NCI-H1105 (cell line): ENCODE measurements at places on chromosomes 1 and 21.
A peak's percentile ranks its signal among the peaks of the same experiment; 100 is the strongest.

DNA sequence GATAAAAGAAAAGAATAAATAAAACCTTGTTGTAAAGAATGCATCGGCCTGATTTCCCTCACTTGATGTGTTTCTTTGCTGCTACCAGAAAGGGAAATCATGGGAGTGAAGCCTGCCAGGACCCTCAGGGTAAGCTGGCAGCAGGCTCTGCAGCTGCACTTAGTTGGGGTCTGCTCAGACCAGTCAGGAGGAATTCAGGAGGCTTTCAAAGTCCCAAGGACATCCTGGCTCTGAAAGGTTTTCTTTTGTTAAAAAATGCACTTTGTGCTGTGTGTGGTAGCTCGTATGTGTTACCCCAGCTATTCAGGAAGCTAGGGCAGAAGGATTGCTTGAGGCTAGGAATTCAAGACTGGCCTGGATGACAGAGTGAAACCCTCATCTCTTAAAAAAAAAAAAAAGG lies 254.8 kb downstream of the ZNF648 start:
- DNase-seq = no peak

GRCh38 chr1:181124291-181124751 lies 35.8 kb downstream of the IER5 start:
- DNase-seq = no peak

DNA sequence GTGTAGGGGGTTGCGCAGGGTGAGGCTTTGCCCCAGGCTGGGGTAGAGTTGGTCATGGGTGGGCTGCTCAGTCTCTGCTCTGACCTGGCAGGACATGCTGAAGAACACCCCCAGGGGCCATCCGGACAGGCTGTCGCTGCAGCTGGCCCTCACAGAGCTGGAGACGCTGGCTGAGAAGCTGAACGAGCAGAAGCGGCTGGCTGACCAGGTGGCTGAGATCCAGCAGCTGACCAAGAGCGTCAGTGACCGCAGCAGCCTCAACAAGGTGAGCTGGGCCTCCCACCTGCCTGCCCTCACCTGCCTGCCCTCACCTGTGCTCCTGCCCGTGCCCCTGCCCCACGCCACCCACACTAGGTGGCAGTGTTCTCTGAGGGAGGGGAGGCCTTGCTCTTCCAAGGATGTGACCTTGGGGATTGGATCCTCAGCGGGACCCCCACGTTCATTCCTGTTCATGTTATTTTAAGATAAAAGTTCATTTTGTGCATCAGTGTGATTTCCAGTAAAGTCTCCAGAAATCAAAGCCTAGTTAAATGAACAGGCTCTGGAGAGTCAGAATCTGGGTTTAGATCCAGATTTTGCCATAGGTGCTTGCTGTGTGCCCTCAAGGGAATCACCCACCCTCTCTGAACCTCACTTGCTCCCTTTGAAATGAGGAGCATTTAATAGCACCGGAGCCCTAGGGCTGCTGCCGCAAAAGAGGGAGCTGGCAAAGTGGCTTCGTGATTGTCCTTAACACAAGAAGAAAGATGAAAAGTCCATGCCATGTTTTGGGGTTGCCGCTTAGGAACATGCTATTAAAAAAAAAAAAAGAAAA lies 87.9 kb downstream of the ARHGEF10L start:
- DNase-seq = no peak

- no peak for DNase-seq
Measured at GRCh38 chr1:42784946-42785693, at the start of gene TMEM269. TMEM269 (plus strand) TSS chr1:42784991; CDS start chr1:42789894, 4,903 bp downstream.

DNA sequence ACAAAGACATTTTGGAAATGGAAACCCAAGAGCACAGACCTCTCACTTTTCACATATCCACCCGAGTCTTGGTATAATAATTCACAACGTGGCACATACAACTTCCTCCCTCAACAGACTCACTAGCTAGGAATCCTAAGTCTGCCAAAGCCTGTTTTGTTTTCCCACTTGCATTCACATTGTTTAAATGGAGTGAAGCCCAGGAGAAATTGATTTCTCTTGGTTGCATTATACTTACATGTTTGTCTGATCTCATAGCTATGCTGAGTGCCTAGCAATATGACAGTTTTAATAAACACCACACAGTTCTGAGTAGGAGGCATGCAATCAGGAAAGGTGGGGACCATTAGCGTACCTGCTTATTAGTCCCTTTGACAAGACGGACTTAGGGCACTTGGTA lies 348.6 kb upstream of the ADGRL4 start:
- DNase-seq = no peak

DNA sequence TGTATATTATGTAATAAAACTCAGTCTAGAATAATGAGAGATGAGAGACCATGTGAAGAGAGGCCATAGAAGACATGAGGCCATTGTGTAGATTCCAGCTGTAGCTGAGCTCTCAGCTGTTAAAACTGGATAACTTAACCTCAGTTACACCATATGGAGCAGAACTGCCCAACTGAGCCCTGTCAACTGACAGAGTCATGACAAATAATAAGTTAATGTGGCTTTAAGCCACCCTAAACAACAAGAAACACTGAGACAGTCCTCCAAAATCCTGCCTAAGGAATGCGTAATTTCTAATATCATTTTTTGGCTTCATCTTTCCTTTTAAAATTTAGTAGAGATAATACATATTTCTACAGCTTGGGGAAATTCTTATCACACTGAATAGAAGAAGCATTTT lies 580.0 kb upstream of the RGS18 start:
- no peak for DNase-seq

DNA sequence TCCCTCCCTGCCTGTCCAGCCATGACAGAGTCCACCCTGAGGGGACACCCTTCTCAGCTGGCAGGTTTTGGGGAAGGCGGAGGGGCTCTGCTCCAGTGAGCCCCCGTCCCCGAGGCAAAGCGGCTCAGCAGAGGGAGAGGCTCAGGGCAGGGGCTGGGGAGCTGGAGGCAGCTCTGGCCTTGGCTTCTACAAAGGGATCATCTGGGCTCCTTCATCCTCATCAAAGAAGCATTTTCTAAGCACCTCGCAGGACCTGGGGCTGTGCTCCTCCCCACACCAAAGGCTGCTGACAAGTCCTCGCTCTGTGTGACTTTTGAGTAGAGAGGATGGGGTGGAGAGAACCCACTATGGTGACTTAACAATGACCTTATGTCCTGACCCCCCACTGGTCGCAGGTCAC lies 21.0 kb upstream of the CLSTN1 start:
- no peak for DNase-seq

- peak; percentile 76 for DNase-seq
Measured at GRCh38 chr1:8704866-8705506, 112.5 kb downstream of the RERE start.

DNA sequence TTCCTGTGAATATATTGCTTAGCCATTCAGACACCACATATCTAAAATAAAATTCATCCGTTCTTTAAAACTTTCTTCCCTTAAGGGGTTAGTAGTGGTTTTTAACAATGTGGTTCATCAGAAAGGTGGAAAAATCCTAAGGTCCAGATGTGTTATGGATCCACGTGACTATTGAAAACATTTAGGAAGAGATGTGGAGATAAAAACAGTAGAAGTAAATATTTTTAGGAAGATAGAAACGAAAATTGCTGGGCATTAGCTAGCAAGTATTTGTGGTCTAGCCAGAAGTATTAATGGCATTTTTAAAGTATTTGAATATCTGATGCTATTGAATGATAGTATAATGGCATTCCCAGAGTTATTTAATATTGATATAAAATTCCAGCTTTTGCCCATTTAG lies 180.8 kb downstream of the LTN1 start:
- DNase-seq = no peak

GRCh38 chr1:45430490-45430889 lies 60.5 kb downstream of the TESK2 start:
- DNase-seq = no peak

DNA sequence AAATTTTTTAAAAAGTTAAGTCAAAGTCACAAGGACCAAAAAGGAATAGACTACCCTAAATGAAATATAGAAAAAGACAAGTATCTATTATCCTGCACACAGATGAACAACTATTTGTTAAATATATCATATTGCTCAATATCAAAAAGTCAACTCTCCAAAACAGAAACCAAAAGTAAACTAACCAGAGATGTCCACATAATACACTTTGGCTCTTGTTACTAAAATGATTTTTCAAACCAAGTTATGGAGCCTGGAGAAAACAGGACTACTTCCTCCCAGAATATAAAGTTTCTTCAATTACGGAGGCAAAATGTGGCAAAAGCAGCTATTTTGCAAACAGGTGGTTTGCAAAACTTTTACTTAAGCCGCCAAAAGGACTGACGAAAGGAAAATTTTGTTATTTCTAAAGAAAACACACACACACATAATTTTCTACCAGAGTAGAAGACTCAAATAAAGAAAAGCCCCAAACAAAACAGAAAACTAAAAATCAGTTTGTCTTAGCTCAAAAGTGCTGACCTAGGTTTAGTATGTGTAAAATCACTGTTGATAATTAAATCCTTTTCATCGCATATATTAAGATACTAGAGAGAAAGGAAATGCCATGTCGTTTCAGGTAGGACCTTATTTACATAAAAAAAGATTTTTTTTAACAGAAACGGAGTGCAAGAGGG lies 1.1 kb downstream of the DPYD start:
- no peak for DNase-seq

- no peak for DNase-seq
Measured at GRCh38 chr1:229195246-229195645, 75.7 kb upstream of the RAB4A start.

- no peak for DNase-seq
Measured at GRCh38 chr1:41023279-41023990, 1.9 kb upstream of the SLFNL1 start.
